ENCODE measurements at places on chromosomes 3 and 15.

DNA sequence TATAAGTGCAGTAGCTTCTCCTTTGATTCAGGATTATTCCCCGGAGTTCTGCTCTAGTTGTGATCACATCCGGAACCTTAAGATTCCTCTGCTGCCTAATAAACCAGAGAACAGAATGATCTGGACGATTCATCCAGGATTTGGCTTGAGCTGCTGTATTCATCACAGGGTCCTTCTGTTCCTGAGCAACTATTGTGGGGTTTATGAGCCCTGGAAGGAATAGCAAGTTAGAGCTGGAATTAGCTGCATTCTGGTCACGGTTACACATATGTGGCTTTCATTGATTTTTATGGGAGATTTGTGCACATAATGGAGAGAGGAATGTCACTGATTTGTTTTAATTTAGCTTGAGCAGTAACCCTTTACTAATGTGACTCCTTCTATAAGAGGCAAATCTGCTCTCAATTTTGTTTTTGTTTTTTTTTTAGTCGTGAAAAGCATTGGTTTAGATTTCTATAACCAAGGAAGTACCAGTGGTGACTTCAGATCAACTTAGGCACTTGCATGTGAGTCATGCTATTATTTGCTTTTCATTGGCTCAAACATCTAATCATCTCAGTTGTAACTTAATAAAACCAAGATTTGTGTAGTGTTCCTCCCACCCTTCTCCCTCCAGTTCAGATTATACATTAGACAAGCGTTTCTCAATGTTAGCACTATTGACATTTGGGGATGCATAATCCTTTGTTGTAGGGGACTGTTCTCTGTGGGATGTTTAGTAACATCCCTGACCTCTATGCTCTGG lies 148.5 kb downstream of the OTOL1 start:
- no peaks in the 10 kb centered on the region for H3K4me1 ChIP-seq
- no peaks in the 10 kb centered on the region for H3K27me3 ChIP-seq
- H3K27ac ChIP-seq: no peak overlapping the region
- H3K4me3 ChIP-seq: no peak overlapping the region
- DNase-seq: no peak

GRCh38 chr3:106034313-106034712 lies 165.5 kb upstream of the CBLB start:
- H3K4me1 ChIP-seq: no peaks in the 10 kb centered on the region
- H3K27me3 ChIP-seq: no peaks in the 10 kb centered on the region
- H3K4me3 ChIP-seq: no peak overlapping the region
- no peak for DNase-seq

DNA sequence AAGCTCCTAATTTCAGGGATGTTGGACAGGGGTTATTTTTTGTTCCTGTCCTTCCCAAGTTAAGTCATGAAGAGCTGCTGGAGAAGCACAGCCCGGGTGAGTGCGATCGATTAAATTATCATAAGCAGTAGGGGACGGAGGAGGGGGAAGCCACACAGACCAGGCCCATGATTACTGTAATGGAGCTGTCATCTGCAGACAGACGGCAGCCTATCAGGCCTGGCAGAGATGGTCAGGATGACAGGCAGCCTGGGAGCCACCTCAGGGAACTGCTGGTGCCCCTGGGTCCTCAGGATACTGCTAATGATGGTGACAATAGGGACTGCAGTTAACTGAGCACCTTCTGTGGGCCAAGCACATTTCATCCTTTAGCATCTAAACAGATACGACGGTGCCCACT lies 147.7 kb downstream of the RAB11A start:
- no peaks in the 10 kb centered on the region for H3K27me3 ChIP-seq
- no peak overlapping the region for H3K4me3 ChIP-seq
- no peaks in the 10 kb centered on the region for H3K4me1 ChIP-seq
- H3K36me3 ChIP-seq: no peaks in the 10 kb centered on the region
- H3K27ac ChIP-seq: no peak overlapping the region
- DNase-seq: no peak

GRCh38 chr3:17507480-17507879 lies 235.0 kb downstream of the TBC1D5 start:
- no peaks in the 10 kb centered on the region for H3K4me1 ChIP-seq
- no peak for DNase-seq

DNA sequence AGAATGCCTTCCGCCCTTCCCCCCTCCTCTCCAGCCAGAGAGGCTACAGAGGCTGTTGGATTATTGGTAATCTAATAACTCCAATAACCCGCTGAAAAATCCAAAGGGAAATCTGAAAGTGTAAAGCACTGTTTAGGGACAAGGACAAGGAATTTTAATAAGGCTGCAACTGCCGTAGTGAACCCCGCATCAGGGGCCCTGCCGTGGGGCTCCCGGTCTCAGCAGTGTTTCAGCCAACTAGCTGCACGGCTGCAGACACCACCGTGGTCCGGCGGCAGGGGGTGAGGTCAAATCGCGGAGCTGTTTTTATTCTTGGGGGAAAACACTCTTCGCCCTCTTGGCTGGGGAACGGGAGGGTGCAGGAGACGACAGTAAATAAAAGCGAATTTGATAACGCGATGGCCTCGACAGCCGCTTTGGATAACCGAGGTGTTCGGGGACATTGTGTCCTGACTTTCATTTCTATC lies 6.1 kb downstream of the BCL6 start:
- no peaks in the 10 kb centered on the region for H3K27me3 ChIP-seq
- H3K4me1 ChIP-seq: peaks cover 33% of the 10 kb centered on the region
- peak overlapping the region; percentile 100 for H3K27ac ChIP-seq
- H3K4me3 ChIP-seq: peak overlapping the region; percentile 80
- DNase-seq: peak; percentile 54

GRCh38 chr3:101676765-101677435 lies at the start of gene ZBTB11:
Gene ZBTB11 (minus strand): TSS chr3:101677132. CDS start chr3:101676914, 218 bp downstream.
- peak within 1 kb of the TSS; percentile 98 for H3K4me3 ChIP-seq
- H3K27ac ChIP-seq: peak within 1 kb of the TSS; percentile 100
- peak; percentile 100 for DNase-seq
- H3K36me3 ChIP-seq: peaks cover 21% of the 10 kb centered on the region
- no peaks in the 10 kb centered on the region for H3K27me3 ChIP-seq

- H3K27me3 ChIP-seq: no peaks in the 10 kb centered on the region
- H3K4me3 ChIP-seq: no peak overlapping the region
- H3K4me1 ChIP-seq: no peaks in the 10 kb centered on the region
- DNase-seq: no peak
- no peak overlapping the region for H3K27ac ChIP-seq
These were observed 52.5 kb downstream of the LRRN1 start for GRCh38 chr3:3851621-3852323.

Data from liver (tissue), 10 donors.